ENCODE measurements at places on chromosomes 2 and 18. TPM values are rescaled to one million over a fixed set of nuclear protein-coding genes. Genes with fewer than 3 reads are reported as not detected.

The TTL gene
- total RNA-seq: 16.8 TPM

The AKAIN1 gene
- not detected for total RNA-seq

The DPY30 gene
- 18.5 TPM for total RNA-seq

The IL36B gene
- total RNA-seq: not detected

The CRACDL gene
- 4.1 TPM for total RNA-seq

The LCT gene
- not detected for total RNA-seq

The CCDC74A gene
- total RNA-seq: 0.35 TPM

The M1AP gene
- 0.46 TPM for total RNA-seq

The CAD gene
- 12.3 TPM for total RNA-seq

The RESP18 gene
- not detected for total RNA-seq

Measured in pancreas (tissue), 10 donors.